Activated T-cell treated with anti-CD3 and anti-CD28 coated beads, Interleukin-2, amount 50 U/mL, for 72 hours (primary cell): ENCODE measurements at places on chromosomes 11 and 22. TPM values are rescaled to one million over a fixed set of nuclear protein-coding genes. Genes with fewer than 3 reads are reported as not detected.

GRCh38 chr11:65623852-65624616, 8.5 kb downstream of the PCNX3 start:
- no peak overlapping the region for H3K4me3 ChIP-seq
- no peaks in the 10 kb centered on the region for H3K27me3 ChIP-seq
- H3K4me1 ChIP-seq, result peaks cover 7% of the 10 kb centered on the region
- no peak for DNase-seq

DNA sequence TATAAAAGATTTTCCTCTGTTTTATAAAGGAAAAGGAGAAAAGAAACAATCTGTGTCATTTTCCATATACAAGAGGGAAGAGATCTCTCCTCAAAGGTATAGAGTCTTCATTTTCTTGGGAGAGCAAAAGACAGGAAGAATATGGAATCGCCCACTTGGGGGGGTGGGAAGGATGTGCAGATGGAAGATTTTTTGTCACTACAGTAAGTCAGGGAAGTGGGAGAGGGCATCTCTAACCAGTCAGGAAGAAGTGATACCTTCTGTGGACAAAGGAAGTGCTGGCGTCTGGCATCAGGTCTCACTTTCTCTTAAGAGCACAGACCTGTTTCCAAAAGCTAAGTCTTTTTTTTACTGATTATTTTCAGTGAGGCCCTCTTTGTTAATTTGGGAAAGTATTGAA, 1.4 kb downstream of the PRR14L start:
- no peaks in the 10 kb centered on the region for H3K36me3 ChIP-seq
- peak overlapping the region; percentile 84 for H3K27ac ChIP-seq
- H3K4me1 ChIP-seq, result peaks cover 50% of the 10 kb centered on the region
- DNase-seq, result no peak

Gene OR8A1
- total RNA-seq, result not detected

DNA sequence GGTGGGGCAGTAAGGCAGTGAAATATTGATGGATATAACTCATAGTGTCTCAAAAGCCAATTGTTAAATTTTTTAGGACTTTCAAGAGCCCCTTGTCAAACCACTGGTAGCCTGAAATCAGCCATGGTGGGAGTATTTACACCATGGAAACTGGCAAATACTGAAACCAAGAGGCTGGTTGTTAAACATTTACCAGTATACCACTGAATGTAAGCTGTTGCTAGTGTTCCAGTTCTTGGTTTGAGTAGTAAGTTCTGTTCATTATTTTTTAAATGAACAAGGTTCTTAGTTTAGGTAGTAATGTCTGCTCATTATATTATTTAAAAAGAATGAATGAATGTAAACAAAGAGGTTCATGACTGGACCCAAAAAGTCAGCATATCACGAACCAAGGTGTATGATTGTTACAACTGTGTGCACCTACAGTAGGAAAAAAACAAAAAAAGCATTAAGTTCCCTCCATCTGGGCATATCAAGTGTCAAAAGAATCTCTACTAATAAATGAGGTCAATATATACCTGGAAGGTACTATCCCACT, 4.5 kb upstream of the EIF3F start:
- no peaks in the 10 kb centered on the region for H3K27me3 ChIP-seq
- no peak for DNase-seq
- H3K4me3 ChIP-seq, result no peak overlapping the region
- no peaks in the 10 kb centered on the region for H3K36me3 ChIP-seq
- H3K27ac ChIP-seq, result no peak overlapping the region
- H3K4me1 ChIP-seq, result peaks cover 17% of the 10 kb centered on the region

DNA sequence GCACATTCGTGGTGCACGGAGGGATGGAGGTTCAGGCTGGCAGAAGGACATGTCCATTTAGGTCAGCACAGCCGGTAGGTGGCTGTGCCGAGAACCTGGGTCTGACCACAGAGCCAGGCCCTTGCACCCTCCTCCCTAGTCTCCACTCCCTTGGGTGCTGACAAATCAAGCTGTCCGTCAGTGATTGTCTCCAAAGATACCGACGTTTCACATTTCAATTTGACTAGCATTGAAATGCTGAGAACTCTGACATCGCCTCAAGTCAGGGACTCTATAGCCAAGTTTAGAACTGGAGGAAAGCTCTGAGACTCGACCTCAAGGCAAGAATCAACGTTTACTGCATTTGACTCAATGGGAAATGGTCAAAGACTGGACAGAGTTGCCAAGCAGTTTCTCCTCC, 1321.1 kb downstream of the TBC1D22A start:
- H3K4me1 ChIP-seq, result peaks cover 5% of the 10 kb centered on the region
- no peak overlapping the region for H3K4me3 ChIP-seq
- no peak for DNase-seq
- H3K36me3 ChIP-seq, result no peaks in the 10 kb centered on the region
- H3K27me3 ChIP-seq, result peaks cover 27% of the 10 kb centered on the region

- H3K4me3 ChIP-seq, result no peak overlapping the region
- no peak overlapping the region for H3K27ac ChIP-seq
- no peaks in the 10 kb centered on the region for H3K27me3 ChIP-seq
- peaks cover 4% of the 10 kb centered on the region for H3K4me1 ChIP-seq
- H3K36me3 ChIP-seq, result no peaks in the 10 kb centered on the region
These were observed 8.6 kb upstream of the IGLL5 start for GRCh38 chr22:22878801-22879674.

GRCh38 chr11:75261902-75262361, 21.4 kb downstream of the TPBGL start:
- H3K27me3 ChIP-seq, result no peaks in the 10 kb centered on the region
- no peaks in the 10 kb centered on the region for H3K36me3 ChIP-seq
- no peak for DNase-seq
- peak overlapping the region; percentile 54 for H3K27ac ChIP-seq

- H3K36me3 ChIP-seq, result no peaks in the 10 kb centered on the region
- no peak for DNase-seq
- no peak overlapping the region for H3K27ac ChIP-seq
- H3K27me3 ChIP-seq, result peaks cover 5% of the 10 kb centered on the region
These were observed 68.0 kb downstream of the RTL6 start for GRCh38 chr22:44429941-44430587.
